Panc1 (cell line): ENCODE measurements at places on chromosomes 4 and X. TPM values are rescaled to one million over a fixed set of nuclear protein-coding genes. Genes with fewer than 3 reads are reported as not detected.

Gene ANOS1
- 0.18 TPM for total RNA-seq

Gene CXorf65
- total RNA-seq, result not detected

Gene FAM241A
- 0.90 TPM for total RNA-seq

Gene UGT2A2
- not detected for total RNA-seq

Gene CENPVL1
- not detected for total RNA-seq

Gene IQCM
- total RNA-seq, result not detected

Gene GPR143
- total RNA-seq, result not detected

Gene PPP1R2C
- total RNA-seq, result not detected

Gene F11
- not detected for total RNA-seq

Gene KLHL8
- 9.0 TPM for total RNA-seq

Gene PDGFRA
- 0.15 TPM for total RNA-seq

Gene DAPP1
- total RNA-seq, result not detected

Gene TKTL2
- not detected for total RNA-seq

Gene DCX
- total RNA-seq, result 0.13 TPM

Gene MAGEC3
- not detected for total RNA-seq

Gene GPR119
- not detected for total RNA-seq
